Left renal pelvis (tissue), 4 donors: ENCODE measurements at places on chromosomes 3 and 15. TPM values are rescaled to one million over a fixed set of nuclear protein-coding genes. Genes with fewer than 3 reads are reported as not detected.
A peak's percentile ranks its signal among the peaks of the same experiment; 100 is the strongest.

GRCh38 chr3:106004137-106004681, 135.4 kb upstream of the CBLB start:
- DNase-seq = peak; percentile 10

HACD3 gene
- 193 TPM for polyA plus RNA-seq

GRCh38 chr3:2934541-2934940, 175.6 kb downstream of the IL5RA start:
- no peak for DNase-seq

- no peak for DNase-seq
These were observed 584 bp downstream of the RPS17 start for GRCh38 chr15:82539691-82540054.

DNA sequence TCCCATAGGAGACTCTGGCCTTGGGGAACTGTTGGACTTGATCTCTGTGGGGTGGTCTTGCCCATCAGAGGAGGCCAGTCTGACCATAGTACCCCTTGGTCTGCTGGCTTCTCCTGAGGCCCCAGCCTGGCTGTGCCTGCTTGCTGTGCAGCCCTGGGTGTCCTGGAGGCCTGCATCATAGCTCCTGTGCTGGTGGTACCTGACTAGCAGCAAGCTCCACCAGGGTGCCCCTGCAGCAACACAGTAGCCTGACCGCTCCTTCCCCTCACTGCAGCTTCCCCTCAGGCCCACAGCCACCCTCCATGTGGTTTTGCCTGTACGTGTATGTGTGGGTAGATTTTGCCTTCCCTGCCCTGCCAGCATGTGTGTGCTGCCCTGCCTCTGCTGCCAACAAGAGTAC, 85.6 kb upstream of the TTC14 start:
- no peak for DNase-seq

- DNase-seq = no peak
These were observed 28.8 kb upstream of the ST3GAL6 start for GRCh38 chr3:98734306-98734705.

GRCh38 chr15:47283246-47283645, 434.1 kb upstream of the SEMA6D start:
- no peak for DNase-seq

DNA sequence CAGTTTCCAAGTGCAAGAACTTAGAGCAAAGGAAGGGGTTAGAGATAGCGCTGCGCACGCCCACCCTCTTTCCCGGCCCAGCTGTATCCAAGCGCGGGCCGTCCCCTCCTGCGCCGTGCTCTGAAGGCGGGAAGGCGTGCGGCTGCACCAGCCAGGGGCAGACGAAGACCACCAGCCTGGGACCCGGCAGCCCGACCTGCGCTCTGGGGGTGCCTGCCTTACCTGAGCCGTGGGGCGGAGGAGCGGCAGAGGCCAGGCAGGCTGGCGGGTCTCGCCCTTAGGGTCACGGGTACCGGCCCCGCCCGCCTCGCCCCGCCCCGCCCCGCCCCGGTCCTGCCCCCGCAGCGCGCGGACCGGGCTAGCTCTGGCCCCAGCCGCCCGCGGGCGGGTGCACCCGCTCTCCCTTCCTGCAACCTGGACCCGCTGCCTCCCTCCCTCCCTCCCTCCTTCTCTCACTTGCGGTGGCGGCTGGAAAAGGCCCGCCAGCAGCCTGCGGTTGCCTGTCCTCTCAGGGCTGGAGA, at the start of gene WDR72:
TSS of gene WDR72 (minus strand) at position 253 of the 521 bp plus-strand sequence. CDS start 26,514 bp downstream, outside the sequence.
- no peak for DNase-seq

- DNase-seq = no peak
These were observed 124.0 kb downstream of the KCNH8 start for GRCh38 chr3:19272296-19272695.

C15orf62 gene
- polyA plus RNA-seq = 1.6 TPM

DNA sequence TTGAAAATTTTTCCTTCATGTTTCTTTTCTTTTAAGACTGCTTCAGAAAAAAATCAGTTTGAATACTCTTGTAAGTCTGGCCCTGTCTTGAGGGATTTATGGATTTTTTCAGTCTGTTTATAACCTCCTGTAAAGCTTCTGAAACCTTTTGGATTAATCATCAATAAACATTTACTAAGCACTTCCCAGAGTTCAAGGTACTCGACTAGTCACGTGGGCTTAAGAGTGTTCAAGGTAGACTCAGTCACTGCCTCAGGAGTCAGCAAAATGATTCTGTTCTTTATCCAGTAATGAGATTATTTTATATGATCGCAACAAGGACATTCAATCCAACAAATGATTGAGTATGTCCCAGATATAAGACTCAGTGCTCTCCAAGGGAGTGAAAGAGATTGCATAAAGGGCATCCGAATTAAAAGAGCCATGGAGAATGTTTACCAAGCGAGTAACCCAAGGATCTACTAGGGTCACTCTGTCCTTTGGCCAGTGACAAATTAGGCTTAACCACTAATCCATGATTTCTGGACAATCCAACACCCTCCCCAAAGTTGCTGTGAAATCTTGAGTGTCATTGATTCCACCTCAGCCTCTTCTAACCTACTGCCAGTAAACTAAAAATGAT, 726.6 kb upstream of the NAALADL2 start:
- DNase-seq = no peak

- DNase-seq = no peak
These were observed 47.5 kb downstream of the HMCES start for GRCh38 chr3:129326138-129326537.

ZNF35 gene
- 12.5 TPM for polyA plus RNA-seq

RPL22L1 gene
- polyA plus RNA-seq = 90.3 TPM

DNA sequence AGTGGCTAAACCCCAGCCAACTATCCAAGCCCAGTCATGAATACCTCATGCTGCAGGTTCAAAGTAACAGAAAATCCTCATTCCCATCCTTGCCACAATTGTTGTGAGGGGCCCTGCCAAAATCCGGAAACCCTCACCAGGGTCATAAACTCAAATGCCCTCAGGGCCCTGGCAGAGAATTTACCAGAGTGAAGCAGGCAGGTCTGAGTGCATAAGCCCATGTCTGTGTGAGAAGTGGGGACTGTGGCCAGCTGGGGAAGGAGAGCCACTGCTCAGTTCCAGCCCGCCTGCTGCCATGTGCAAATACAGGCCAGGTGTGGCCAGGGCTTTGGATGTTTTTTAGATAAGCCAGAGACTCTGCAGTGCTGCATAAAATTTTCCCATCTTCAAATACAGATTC, 7.0 kb downstream of the CEP152 start:
- DNase-seq = no peak

DNA sequence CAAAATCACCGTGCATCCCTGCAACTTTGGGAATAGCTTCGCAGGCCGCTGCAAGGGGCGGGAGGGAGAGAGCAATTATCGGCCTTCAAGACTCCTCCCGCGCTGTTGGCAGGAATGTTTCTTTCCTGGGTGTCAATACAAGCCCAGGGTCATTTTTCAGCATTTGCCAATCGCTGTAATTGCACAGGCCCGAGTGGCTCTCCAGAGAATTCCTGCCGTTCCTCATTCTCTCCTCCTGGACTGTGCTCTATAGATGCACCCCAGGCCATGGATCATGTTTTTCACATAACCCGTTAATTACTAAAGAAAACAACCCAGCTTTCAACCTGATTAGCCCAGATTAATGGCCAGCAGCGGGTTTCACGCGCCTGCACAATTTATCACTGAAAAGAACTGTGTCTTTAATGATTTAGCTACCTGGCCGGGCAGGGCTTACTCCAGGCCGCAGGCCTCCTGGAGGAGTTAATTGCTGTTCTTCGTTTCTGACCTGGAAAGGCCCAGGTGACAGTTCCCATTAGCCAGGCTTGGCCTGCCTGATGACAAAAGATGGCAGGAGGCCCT, 144.3 kb downstream of the OPA1 start:
- DNase-seq = no peak

DNA sequence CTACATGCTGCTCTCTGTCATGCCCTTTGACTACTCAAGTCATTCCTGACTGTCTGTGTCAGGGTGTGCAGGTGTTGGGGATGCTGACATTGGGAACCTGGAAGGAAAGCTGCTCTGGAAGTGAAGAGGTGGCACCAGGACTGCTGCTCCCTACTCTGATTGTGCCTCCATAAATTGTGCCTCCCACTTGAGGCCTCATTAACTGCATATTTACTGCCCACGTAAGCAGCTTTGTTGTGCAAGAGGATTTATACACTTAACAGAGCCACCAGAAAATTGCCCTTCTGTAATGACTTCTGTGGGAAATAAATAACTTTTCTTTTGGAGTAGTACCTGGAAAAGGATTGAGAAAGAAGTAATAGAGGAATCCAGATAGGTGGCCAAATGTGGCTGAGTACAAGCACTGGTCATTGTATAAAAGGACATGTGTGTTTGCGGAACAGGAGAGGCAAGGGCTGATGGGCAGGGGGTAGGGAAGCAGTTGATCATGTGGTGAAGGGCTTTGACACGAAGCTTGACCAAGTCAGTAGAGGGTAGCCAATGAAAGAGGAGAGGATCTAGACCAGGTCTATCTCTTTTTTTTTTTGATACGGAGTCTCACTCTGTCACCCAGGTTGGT, 24.8 kb downstream of the IL20RB start:
- peak; percentile 5 for DNase-seq

DNA sequence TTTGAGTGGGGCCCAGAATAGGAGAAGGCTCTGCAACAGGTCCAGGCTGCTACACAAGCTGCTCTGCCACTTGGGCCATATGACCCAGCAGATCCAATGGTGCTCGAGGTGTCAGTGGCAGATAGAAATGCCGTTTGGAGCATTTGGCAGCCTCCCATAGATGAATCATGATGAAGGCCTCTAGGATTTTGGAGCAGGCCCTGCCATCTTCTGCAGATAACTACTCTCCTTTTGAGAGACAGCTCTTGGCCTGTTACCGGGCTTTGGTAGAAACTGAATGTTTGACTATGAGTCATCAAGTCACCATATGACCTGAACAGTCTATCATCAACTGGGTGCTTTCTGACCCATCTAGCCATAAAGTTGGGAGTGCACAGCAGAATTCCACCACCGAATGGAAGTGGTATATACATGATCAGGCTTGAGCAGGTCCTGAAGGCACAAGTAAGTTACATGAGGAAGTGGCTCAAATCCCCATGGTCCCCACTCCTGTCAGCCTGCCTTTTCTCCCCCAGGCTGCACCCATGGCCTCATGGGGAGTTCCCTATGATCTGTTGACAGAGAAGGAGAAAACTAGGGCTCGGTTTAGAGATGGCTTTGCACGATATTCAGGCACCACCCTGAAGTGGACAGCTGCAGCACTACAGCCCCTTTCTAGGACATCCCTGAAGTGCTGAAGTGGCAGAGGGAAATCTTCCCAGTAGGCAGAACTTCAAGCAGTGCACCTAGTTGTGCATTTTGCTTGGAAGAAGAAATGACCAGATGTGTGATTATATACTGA, 971.4 kb downstream of the MCTP2 start:
- DNase-seq = no peak

- no peak for DNase-seq
These were observed 277.2 kb downstream of the TBL1XR1 start for GRCh38 chr3:176919836-176920765.

CD96 gene
- polyA plus RNA-seq = 2.3 TPM

MYZAP gene
- 4.0 TPM for polyA plus RNA-seq

DNA sequence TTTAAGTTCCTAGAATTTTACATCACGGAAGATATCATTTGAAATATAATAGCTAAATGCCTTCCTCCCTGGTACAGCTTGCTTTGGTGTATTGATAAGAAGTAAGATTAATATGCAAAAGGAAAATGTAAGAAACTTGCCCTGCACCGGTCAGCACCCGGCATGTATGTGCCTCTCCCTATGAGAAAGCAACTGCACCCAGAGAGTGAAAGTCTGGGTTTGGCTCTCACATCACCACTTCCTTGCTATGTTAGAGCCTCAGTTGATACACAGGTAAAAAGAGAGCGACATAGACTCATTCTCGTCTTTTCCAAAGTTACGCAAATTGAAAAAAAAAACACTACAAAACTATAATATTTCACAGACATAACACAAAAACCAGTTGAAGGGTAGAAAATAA, 96.7 kb downstream of the FOXP1 start:
- no peak for DNase-seq

DNA sequence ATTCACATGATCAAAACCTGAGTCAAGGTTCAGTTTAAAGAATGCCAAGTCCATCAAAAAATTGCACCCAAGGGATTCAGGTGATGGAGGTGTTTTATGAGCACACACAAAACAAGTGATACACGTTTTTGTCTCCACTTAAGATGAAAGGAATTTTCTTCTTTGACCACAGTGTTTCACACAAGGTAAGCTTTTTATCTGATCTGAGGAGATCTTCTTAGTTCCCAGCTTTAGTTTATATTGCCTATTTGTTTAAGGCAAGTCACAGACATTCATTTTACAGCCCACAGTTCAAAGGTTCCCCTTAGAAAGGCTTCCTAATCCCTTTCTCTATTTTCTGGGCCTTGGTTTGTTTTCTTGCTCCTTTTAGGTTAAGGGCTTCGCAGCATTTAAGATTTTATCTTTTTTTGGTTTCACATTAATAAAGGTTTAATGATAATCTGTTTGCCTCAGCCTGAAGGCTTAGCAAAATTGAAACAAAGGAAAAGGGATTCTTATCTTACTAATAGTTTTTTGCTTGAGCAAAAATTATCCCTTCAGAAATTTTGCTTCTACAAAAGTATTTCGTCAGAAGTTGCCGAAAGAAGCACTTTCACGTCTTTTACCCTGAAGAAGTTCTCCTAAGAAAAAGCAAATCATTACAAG, 420.5 kb upstream of the NAALADL2 start:
- DNase-seq = no peak

DNA sequence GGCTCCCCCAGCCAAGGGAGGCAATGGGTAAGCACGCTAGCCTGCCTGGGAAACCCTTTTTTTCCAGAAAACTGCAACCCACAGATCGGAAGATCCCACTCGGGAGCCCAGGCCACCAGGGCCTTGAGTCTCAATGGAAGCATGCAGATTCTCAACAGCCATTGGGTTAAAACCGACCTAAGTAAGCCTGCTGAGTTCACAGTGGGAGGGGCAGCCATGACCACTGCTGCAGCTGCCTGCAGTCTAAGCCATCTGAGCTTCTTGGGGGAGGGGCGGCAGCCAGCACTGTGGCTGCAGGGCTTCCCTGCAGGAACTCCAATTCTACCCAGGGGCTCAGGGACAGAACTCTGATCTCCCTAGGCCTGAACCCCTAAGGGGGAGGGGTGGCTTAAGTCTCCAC, 82.0 kb downstream of the DPPA2 start:
- no peak for DNase-seq

DNA sequence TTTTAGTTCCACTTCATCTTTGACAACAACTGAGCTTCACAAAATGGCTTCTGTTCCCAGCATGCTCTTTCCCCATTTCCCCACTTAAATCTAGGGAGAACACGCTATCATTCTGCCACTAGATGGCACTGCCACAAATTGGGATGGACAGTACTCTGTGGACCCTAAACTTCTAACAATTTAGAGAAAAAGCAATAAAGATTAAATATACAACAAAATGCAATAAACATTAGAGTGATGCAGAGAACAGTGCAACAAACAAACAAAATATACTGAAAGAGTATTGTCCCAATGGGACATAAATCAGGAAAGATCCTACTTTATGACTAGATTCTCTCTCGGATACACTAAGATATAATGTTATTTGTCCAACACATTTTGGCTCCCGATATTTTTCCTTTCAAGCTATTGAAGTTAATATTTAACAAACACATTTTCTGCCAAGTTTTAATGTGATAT, 169.7 kb upstream of the TMCO5A start:
- no peak for DNase-seq
